IPS DF 19.7 (cell line): ENCODE measurements at places on chromosomes 6 and 20.

- DNase-seq, result no peak
These were observed 21.1 kb downstream of the COL20A1 start for GRCh38 chr20:63314015-63314471.

GRCh38 chr6:127855542-127856159 lies 45.2 kb downstream of the THEMIS start:
- no peak for DNase-seq

DNA sequence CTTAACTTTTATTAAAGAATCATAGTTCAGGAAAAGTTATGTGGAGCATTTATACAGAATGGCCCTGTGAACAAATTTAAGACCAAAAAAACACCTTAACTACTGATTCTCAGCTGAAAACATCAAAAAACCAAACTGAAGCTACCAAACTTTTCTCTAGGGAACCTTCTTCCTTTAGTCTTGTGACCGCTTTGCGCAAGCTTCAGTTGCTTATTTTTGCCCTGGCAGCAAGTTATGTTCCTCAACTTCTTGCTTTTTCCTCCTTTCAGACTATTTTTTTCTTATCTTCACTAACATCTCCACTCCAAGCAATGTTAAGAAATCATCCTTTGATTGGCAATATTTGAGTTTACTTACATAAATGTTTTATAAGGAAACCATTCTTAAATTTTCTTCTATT lies 100.1 kb downstream of the MYB start:
- no peak for DNase-seq

- no peak for DNase-seq
These were observed 174.5 kb downstream of the SOX4 start for GRCh38 chr6:21767891-21768648.

DNA sequence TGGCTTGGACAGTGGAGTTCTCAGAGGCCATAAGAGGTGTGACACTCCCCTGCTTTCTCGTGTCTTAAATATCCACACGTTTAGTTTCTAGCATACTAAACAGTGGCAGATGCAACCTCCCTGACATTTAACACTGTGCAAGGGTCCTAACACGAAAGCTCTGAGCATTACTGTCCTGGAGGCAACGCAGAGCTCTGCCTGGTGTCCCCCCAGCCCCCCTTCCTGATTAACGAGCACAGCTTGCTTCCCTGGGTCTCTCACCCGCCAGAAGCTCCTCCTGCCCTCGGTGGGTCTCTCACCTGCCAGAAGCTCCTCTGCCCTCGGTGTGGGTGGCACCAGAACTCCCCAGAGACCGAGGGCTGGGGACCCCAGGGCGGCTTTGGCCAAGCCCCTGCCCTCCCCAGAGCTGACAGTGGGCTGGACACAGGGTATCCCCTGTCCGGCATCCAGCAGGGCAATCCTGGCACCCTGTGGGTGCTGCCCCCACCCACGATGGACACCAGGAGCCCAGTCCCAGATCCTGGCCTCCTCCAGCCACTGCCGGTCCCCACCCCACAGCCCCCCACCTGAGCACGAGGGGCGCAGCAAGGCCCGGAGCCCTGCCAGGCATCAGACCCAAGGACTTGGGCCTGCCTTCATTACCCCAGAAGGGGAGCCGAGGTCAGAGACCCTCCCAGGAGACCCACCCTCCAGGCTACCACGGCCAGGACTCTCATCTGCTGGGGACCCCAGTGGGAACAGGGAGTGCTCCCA lies 12.4 kb upstream of the KCNQ2 start:
- no peak for DNase-seq

DNA sequence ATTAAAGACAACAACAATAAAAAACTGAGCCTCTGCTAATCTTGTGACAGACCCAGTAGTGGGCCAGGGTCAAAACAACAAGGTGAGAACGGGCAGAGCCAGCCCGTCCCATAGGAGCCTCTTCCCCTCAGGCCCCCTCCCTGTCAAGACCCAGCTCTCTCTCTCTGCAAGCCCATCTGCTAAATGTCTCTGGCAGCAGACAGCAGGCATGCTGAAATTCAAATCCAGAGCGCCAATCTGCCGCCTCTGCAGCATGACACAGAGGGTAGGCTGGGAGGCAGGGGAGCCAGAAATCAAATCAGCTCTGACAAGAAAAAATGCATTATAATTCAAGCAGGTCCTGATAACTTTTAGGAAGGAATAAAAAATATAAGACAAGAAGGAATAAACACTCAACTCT lies 26.3 kb downstream of the METTL24 start:
- DNase-seq, result no peak

GRCh38 chr6:134967711-134968110 lies 17.8 kb upstream of the ALDH8A1 start:
- no peak for DNase-seq

DNA sequence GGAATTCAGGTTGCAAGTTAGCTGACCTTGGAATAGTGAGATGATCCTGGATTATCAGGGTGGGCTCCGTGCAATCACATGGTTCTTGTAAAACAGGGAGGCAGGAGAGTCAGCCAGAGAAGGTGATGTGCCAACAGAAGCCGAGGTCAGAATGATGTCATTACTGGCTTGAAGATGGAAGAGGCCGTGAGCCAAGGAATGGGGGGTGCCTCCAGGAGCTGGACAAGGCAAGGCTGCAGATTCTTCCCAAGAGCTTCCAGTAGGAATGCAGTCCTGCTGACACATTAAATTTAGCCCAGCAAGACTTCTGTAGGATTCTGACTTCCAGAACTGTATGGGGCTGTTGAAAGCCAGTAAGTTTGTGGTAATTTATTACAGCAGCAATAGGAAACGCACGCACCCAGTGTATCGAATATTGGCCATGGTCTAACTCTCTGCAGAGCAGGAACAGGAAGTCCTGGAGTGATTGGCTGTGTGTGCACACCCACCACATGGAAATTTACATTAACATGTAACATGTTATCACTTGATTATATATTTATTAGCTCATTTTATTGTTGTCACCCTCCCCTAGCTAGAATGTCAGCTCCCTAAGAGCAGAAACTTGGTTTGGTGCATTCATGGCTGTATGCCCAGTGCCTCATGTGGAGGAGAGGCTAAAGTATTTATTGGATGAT lies 19.1 kb downstream of the SLC24A3 start:
- no peak for DNase-seq

DNA sequence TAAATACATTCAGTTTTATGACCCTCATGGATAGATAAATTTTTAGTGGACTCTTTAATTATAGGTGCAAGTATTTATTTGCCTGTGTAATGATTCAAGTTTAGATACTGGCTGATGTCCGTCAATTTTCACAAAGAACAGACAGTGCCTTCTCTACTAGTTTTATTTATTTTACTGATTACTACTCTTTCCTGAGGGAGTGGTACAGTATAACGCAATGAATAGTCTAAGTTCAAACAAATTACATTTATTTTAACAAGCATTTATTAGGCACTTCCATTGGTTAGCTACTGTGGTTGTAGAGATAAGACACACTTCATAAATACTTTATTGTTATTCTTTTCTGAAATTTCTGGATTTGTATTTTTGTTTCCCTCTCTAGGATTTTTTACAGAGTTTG lies 74.3 kb downstream of the ADGRG6 start:
- no peak for DNase-seq

DNA sequence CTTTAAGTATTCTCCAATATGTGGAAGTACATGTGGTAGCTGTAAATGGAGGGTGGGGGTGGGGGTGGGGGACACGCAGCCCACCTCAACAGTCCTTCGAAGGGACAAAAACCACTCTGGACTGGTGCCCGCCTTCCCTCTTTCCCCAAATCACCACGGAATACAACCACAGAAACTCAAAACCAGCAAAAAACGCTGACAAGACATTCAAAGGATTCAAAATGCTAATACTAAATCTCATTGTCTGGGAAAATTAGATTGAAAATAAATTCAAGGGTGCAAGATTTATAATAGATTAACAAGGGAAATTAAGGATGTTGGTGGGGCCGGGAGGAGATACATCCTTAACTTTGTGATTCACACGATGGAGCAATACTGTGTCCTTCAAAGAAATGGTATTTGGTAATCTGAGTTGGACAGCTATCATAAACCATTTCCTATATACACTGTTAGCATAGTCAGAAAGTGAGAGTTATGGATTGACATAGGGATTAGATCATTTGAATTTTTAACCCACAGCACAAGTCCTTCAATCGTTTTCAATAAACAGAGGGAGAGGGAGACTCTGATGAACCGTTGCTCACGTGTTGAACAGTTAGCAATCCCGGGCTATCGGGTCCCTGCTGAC lies 766 bp upstream of the TBC1D22B start:
- DNase-seq, result no peak

GRCh38 chr20:4740774-4741431 lies 19.2 kb downstream of the PRND start:
- no peak for DNase-seq

DNA sequence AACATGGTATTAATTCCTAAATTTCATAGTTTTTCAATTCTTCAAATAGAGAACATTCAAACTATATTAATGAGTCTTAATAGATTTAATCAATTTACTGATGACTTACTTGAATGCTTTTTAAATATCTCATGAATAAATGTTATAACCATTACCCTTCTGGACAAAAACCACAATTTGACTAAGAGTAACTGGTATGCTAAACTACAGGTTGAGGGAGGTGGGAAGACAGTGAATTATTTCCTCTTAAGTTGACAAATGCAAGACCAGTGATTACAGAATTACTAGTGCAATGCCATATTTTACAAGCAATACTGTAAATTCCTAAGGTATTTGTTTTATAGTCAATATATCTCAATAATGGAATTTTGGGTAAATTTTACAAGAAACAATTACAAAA lies 65.1 kb downstream of the REV3L start:
- no peak for DNase-seq

- DNase-seq, result no peak
These were observed 366.5 kb downstream of the FOXA2 start for GRCh38 chr20:22217712-22218352.

DNA sequence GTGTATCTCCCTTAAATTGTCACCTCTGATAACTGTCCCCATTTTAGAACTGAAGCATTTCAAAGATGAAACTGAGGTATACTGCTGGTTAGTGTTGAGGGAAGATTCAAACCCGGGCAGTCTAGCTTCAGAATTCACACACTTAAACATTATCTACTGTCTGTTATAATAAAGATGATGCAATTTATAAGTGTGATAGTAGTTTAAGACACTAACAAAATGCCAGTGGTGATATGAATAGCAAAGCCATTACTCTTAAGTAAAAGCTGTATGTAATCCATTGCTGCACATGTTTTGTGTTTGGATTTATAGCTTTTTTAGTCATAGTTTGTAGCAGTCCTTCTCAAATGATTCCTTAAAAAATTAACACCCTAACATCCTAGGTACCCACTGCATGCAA lies 19.8 kb downstream of the USP45 start:
- DNase-seq, result no peak

DNA sequence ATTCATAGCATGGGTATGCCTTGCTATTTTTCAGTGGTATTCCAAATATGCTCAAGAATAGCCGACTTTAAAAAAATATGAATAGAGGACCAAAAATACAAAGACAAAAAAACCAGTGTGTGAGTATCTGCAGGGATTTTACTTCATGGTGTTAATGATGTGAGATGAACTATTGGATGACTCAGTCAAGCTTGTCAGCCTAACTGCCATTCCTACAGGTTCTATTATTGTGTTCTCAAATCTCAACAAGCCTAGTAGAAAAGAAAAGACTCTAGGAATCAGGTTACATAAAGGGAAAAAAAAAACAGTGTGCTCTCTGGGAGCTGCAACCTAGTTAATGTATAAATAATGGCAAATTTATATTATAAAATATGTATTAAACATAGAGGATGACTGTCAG lies 588.4 kb upstream of the BTBD3 start:
- no peak for DNase-seq

DNA sequence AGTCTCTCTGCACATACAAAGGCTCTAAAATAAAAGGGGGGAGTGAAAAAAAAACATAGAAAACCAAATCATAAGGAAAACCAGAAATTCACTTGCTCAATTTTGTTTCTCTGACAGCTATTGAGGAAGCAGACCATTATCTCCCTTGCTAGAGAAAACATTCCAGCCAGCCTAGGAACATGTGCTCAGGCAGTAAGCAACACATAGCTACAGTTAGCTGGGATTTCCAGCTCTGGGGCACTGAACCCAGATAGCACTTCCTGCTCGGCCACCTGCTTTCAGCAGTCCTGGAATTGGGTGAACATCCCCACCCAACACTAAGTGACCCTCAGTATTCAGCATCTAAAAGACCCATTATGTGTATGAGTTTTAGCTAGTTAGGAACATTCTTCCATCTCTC lies 61.3 kb downstream of the TNFRSF21 start:
- no peak for DNase-seq

DNA sequence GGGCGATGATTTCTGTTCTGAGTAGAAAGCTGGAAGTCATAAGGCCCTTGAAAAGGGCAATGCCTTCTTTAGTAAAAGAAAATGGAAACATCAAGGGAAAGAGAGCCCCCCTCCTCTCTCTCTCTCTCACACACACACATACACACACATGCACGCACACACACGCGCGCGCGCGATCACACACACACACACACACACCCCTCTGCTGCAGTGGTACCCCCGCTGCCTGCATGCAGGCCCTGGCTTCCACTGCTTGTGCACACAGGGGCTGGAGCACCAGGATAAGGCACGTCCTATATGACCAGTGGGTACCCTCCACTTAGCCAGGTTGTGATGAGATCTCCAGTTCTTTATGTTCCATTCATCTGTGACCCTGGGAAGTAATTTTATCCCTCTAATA lies 300.9 kb downstream of the SLC35F1 start:
- no peak for DNase-seq

DNA sequence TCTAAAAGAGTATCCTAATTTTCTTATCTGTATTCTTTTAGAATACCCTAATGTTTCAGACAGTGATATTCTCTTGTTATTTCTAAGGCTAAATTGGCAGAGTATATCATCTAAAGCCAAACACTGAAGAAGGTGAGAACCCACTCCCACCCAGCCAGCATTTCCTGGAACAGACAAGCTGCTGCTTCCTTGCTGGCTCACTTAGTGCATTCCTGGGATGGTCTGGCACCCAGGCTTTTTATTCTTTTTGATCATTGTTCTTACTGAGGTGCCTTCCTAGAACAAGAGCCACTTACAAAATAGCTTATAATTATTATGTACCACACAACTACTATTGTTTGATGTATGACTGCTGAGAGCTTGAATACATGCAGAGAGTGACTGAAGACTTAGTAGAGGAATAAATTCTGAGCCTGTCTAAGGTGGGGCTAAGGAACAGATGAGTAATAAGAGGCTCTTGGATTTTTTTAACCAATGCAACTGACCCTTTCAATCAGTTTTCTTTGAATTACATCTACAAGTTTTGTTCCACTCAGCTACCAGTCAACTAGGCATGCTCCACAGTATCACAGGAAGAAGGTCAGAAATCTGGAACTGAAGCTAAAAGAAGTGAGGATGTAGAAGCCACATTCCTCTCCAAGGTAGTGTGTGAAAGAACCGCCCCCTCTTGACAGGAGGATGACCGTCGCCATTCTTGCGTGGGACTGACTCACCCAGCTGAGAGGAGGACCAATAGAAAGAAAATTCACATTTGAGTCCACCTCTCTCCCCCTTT lies 30.1 kb downstream of the PRPH2 start:
- no peak for DNase-seq

DNA sequence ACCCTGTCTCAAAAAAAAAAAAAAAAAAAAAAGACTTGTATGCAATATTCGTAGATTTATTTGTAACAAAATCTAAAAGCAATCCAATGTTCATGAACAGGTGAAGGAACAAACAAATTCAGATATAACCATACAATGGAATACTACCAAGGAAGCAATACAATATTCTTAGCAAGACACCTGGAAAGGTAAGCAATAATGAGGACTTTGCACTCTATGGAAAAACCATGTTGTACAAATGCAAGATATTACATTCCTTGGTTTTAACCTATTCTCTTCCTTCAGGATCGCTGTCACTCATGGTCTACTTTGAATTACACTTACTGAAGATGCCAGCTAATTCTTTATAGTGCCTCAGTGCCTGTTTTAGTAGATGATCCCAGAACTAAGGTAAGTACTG lies 14.7 kb upstream of the ADGRF1 start:
- no peak for DNase-seq
